ENCODE measurements at places on chromosomes 3 and 15.

- DNase-seq: no peak
Observed at GRCh38 chr3:12931273-12931905, 90.0 kb upstream of the RPL32 start.

DNA sequence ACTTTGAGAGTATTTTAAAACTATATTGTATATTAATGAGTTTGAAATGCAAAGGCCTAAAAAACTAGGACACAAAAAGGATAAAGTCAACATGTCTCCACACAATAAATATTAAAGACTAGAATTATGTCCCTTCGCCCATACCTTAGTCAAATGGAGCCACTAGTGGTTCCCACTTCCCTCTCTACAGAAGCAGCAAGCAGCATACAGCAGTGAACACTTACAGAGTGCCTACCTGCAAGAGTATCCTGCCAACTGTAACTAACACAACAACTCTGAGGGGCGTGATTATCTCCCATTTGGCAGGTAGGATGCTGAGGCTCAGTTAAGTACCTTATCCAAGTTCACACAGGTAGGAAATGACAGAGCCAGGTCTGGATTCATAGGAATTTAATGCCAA is 17.2 kb downstream of the DYNC1LI1 start:
- no peak for DNase-seq

DNA sequence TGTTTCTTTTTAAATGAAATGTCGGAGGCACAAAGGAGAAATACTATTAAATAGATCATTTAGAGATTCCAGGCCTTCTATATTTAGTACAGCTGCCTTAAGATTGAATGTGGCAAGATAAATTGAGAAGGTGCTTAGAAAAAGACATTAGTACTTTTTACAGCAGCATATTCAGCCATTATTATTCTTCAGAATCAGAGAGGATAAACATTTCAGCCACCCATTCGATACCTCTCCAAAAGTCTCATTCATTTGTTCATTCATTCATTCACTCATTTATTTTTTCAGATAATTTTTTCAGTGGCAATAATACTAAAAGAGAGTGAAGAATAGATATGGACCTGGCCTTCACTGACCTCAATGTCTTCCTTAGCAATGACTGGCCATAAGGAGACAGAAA is 347.0 kb downstream of the GRM7 start:
- DNase-seq: no peak

DNA sequence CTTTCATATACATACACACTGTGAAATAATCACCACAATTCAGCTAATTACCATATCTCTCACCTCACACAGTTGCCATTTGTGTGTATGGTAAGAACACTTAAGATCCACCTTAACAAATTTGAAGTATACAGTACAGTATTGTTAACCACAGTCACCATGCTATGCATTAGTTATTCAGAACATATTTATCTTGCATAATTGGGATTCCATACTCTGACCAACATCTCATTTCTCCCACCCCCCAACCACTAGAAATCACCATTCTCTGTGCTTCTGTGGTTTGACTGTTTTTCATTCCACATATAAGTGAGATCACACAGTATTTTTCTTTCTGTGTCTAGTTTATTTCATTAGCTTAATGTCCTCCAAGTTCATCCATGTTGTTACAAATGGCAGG is 247.7 kb upstream of the CTNNB1 start:
- DNase-seq: no peak

- no peak for DNase-seq
Observed at GRCh38 chr3:139764936-139765335, 87.2 kb upstream of the NMNAT3 start.

DNA sequence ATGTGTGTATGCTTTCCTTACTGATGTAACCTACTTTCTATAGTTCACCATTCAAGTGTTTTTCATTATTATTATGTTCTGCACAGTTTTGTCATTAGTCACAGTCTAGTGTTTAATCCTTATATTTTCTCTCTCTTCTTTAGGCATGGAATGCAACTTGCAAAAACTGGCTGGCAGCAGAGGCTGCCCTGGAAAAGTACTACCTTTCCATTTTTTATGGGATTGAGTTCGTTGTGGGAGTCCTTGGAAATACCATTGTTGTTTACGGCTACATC is 6.9 kb downstream of the SUCNR1 start:
- no peak for DNase-seq

GRCh38 chr3:29763115-29763514 is 482.2 kb downstream of the RBMS3 start:
- DNase-seq: no peak

DNA sequence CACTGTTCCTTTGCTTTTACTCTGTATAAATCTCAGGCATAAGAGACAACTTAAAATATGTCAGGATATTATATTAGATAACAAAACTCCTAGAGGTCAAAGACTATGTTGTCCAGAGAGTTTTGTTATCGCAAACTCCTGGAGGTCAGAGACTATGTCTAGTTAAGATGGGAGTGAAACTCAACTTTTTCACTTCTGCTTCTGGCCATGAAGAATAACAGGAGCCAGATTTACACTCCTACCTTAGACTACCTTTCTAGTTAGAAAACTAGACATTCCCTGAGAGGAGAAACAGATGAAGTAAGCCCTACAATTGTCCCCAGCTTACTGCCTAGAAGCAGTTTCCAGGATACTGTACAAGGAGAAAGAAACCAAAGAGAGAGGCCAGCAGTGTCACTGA is 255.4 kb upstream of the UBE2E1 start:
- DNase-seq: no peak

All from COLO829 (cell line).